Fibroblast of skin of left biceps (primary cell): ENCODE measurements at places on chromosomes 7 and 10.
A peak's percentile ranks its signal among the peaks of the same experiment; 100 is the strongest.

GRCh38 chr10:63767138-63767801 is 246.1 kb downstream of the REEP3 start:
- peak; percentile 80 for DNase-seq

- no peak for DNase-seq
Measured at GRCh38 chr7:128944487-128945236, 6.9 kb downstream of the IRF5 start.

GRCh38 chr7:131546583-131547141 is 9.8 kb downstream of the PODXL start:
- no peak for DNase-seq

DNA sequence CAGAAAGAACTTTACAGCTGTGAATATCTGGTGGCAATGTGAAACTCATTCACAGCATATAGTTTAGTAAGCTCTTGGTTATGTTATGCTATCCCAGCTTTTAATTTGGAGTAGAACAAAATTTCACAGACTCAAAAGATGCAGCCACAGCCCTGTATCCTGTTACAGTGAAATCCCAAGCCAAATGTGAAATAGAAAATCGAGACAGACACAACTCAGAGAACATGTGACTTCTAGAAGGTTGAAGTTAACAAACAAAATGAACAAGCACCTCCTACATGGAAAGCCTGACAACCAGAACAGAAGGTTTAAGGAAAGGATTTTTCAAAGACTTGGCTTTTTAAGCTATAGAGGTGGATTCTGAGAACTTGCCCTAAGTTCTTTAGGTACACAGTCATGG is 39.6 kb downstream of the JAZF1 start:
- DNase-seq: no peak

DNA sequence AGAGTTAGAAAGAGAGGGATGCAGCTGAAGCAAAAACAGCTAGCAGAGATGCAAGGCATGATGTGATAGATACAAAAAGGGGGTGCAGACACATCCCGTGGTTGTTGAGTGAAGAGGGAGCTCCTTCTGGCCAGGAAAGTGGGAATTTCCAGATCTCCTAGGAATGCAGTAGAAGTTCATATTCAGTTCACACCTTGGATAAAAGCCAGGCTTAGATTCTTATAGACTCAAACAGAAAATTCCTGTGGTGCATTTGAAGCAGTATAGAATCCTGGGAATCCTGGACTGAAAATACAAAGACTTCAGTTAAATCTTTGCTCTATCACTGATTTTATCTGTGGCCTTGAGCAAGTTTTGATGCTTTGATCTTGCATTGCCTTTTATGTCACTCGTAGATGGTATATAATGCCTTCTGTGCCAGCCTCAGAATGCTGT is 33.9 kb downstream of the SGPL1 start:
- peak; percentile 91 for DNase-seq

DNA sequence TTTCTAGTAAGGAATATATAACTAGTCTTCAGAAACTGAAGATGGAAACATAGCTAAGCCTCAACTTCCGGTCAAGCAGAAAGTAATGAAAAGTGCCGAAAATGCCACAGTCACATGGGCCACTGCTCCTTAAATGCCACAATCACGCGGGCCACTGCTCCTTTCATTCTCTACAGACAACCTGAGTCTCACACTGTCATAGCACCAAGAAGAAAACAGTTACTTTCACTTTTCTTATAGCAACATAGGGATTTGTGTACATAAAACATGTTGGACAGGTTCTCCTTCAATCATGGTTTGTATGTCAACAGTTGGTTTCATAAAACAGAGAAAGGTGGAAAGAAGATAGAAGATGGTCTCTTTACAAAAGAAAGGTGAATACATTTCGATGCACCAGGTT is 48.6 kb upstream of the NOBOX start:
- DNase-seq: no peak

GRCh38 chr7:100627238-100627549 is 14.2 kb downstream of the TFR2 start:
- DNase-seq: no peak

DNA sequence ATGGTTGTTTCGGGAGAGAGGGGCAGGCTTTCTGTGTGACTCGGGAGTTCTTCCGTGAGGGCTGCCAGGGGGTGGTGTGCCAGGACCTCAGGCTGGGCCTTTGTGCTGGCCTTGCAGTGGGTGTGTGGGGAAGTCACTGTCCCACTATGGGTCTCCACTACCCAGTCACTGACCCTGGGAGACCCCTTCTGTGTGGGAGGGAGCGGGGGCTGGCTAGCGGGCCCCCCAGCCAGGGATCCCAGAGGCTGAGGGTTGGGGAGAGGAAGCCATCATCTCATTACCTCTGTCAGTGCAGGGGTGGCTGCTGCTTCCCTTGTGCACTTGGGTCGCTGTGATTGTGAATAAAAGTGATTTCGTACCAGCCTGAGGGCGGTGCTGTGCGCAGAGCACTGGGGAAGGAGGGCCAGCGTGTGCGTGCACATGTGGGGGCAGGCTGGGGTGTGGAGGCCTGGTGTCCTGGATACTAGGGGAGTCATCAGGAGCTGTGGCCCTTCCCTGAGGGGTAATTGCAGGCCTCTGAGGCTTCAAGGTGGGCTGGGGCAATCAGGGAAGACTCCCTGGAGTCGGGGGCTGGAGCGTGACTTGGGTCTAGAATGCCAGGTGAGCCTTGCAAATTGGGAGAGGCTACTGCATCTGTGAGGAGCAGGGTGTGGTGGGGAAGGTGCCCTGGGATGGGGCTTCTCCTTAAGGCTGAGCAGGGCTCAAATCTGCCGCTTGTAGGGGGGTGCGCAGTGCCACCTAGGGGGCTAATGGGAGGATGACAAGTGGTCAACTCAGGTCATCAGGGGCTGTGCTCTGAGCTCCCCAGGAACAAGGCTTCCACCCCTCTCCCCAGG is 98.9 kb downstream of the NEURL1 start:
- no peak for DNase-seq

- DNase-seq: no peak
Measured at GRCh38 chr10:106571192-106571946, 593.1 kb downstream of the SORCS1 start.

GRCh38 chr10:128044961-128045832 is 81.0 kb downstream of the MKI67 start:
- DNase-seq: no peak

GRCh38 chr7:119452401-119452800 is 820.6 kb upstream of the KCND2 start:
- DNase-seq: no peak

DNA sequence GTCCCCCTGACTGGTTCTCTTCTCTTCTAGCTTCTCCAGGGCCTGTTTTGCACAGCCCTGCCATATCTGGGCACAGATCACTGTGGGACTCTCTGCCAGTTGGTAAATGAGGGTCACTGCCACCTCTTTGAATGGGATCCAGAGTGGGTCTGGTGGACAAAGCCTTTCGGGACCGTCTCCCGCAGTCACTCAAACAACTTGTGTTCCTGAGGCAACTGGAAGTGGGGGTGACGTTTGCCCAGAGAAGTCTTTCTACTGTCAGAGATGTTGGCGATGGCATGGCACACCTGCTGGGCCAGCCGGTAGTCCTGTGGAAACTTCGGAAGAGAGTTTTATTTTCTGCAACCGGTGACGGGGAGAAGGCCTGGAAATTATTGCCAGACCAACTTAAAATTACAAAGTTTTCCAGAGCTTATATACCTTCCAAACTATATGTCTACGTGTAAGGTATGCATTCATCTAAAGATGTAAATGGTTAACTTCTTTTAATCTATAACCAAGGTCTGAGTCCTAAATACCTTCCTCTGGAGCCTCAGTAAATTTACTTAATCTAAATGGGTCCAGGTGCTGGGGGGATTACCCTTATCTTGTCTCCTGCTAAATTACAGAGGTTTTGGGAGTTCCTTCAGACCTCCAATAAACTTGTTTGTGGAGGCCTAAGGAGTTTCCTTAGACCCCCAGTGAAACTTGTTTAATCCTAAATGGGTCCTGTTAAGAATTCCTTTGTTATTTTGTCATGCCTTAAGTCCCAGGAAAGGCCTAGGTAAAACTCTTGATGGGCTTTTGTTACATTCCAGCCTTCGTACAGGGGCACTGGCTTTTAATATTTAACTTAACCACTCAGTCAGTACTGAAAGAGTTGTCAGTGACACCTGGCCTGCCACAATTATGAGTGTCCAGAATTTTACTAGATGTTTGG is 94.0 kb downstream of the NPSR1 start:
- no peak for DNase-seq

DNA sequence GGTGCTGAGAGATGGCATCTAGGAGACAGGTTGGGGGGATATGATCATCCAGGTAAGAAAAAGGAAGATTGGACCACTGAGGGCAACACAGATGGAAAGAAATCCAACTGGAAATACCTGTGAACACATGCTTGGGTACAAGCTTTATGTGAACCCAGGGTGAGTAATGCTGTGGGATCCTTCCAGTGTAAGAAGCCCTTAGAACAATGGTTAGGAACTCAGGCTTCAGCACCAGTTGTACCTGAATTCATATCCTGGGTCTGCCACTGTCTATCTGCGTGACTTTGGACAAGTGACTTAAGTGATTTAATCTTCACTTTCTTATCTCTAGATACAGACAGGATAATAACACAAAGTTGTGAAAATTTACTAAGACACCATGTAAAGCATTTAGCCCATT is 131.0 kb downstream of the ST7 start:
- no peak for DNase-seq

DNA sequence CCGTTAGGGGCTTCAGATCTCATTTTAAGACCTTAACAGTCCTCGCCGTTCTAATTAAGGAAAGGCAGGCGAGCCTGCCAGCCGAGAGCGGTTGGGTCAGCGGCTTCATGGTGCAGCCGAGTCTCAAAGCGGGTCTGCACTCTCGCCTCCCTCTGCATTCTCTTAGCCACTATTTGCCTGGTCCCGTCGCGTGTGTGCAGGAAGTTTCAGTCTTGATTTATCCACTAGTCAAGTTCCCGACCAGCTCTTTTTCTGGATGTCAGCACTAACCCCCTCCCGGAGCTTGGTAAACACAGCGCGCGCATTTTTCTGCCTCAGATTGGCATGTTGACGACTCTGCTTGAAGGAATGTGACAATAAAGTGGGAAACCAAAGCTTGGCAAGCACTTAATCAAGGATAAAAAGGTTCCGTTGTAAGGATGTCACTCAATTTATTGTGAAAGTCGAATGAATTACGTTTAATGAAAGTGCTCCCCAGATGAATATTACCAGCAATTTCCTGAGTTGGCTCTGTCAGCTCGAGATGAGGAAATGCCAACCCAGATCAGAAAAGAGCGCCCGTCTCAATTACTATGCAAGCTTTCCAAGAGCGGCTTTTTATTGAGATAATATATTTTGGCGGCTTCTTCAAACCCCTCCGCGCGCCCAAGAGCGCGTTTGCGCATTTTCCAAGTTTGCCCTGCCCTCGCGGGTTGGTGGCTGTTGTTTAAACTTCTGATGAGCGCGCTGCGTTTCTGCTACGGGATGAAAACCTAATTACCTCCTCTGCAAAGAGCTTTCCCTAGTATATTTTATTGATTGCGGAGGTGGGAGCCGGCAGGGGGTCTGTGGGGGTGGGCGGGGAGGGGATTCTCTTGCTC is 7.9 kb downstream of the NXPH1 start:
- no peak for DNase-seq

- peak; percentile 23 for DNase-seq
Measured at GRCh38 chr7:12389089-12389700, 14.5 kb downstream of the VWDE start.

DNA sequence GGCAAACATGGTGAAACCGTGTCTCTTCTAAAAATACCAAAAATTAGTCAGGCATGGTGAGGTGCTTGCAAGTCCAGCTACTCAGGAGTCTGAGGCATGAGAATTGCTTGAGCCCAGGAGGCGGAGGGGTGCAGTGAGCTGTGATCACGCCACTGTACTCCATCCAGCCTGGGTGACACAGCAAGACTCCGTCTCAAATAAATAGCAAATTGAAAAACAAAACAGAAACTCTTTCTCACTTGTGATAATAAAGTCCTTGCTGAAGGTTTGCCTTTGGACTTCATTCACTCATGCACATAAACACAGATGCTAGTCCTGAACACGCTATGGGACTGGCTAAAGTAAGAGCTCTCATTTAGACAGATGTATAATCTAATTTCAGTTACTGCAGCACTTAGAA is 37.6 kb downstream of the ANK3 start:
- no peak for DNase-seq
